MCF 10A (cell line): ENCODE measurements at places on chromosomes 1 and 21. TPM values are rescaled to one million over a fixed set of nuclear protein-coding genes. Genes with fewer than 3 reads are reported as not detected.

LRRC38 gene
- not detected in 2 replicates for total RNA-seq

- no peak for DNase-seq
These were observed 36.8 kb downstream of the FBXO42 start for GRCh38 chr1:16315437-16315836.

GRCh38 chr1:29157269-29157601 lies 24.5 kb downstream of the SRSF4 start:
- DNase-seq, result no peak

DNA sequence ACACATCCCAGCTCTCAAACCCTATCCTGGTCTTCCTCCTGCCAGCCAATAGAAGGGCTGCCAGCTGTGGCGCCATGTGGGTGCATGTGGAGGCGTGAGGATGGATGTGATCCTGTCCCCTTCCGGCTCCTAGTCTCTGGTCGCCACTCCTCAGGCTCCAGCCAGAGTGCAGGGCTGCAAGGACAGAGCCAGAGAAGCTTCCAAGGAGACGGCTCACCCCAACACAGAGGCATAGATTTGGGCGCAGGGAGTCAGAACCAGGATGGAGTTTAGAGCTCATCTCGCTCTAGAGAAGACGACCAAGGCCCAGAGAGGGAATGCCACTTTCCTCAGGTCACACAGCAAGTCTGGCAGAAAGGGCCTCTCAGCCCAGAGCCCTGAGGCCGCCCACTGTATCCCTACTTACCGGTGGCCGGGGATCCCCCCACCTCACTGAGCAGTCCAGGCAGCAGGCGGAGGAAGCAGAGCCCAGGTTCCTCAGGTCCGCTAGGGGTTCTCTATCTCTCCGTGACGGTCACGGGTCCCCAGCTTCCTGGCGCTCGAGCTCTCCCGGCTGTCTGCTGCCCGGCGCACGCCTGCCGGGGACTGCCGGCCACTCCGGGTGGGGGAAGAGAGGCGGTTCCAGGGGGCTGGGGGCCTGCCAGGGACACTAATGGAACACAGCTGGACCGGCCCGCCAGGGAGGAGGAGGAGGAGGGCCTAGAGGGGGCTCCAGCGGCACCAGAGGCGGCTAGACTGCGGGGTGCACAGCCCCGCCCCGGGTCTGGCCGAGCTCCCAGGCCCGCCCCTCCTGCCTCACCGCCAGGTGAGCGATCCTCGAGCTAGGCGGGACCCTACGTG lies at the start of gene COL16A1:
Gene COL16A1 (minus strand): TSS at position 587 of the 840 bp plus-strand sequence. CDS start 1,824 bp downstream, outside the sequence.
- DNase-seq, result peak; percentile 40

DNA sequence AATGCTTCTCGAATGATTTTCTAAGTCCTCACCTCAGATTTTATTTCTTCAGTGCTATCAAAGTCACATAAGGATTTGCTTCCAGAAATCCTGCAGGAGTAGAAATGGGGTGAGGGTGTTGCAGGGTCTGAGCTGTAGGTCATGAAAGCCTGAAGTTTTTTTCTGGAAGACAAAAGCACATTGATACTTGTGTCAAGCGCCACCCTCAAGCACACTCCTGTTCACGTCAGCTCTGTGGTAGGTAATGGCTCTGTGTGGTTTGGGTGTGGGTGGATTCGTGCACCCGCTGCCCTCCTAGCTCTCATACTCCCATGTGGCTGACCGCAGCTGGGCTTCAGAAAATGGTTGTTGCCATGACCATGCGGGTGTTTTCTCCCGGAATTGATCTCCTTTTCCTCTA lies 39.9 kb downstream of the AKNAD1 start:
- DNase-seq, result peak; percentile 63

DNA sequence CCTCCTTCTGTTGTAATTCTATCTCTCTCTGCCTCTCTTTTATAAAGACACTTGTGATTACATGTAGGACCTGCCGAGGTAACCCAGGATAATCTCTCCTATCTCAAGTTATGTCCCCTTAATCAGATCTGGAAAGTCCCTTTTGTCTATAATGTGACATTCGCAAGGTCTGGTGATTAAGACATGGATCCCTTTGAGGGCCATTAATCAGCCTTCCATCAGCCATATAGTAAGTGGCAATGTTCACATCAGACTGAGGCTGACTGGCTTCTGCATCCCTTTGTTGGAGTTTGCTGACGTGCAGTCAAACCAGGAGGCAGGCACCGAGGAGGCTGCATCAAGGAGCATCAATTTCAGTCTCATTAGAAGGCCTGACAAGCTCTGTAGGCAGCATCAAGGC lies 209.6 kb downstream of the BACH1 start:
- no peak for DNase-seq

GRCh38 chr1:202658769-202659168 lies 51.5 kb downstream of the SYT2 start:
- DNase-seq, result no peak

GRCh38 chr1:210236386-210236839 lies 3.8 kb downstream of the SERTAD4 start:
- DNase-seq, result no peak

GRCh38 chr1:25095635-25096200 lies 136.6 kb downstream of the SYF2 start:
- no peak for DNase-seq
